ENCODE measurements at places on chromosomes 5 and 9.

GRCh38 chr5:178325679-178326373 is 93.2 kb upstream of the PHYKPL start:
- no peak for DNase-seq

DNA sequence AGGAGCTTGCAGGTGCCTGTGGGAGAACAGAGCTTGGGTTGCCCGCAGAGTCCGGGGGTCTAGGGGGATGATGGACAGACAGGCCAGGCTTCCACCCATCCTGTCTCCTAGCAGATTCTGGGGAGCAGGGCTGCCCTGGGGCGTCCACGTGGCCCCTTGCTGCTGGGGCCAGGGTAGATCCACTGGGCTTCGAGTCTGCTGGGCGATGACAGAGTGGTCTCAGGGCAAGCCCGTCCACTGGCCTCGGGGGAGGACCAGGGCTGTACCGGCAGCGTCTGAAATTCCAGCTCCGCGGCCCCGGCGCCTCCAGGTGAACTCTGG is 124.2 kb upstream of the IRX4 start:
- DNase-seq = no peak

GRCh38 chr9:113581865-113582697 is 118.6 kb downstream of the RGS3 start:
- peak; percentile 65 for DNase-seq

DNA sequence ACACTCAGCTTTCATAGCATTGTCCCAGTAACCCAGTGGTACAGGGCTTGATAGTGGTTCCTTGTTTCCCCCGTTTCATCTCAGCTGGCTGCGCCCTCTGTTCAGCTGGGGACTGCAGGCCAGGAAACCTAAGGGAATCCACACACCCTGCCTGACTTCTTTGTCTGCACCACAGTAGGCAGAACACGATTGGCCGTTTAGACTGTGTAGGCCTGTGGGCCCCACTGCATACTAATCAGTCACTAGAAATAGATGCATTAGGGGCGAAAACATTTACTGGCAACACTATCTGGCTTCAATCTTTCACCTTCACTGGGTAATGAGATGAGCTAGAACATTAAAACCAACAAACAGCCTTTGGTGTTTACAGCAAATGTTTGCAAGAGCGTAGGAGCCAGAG is 512.7 kb upstream of the BRINP1 start:
- DNase-seq = no peak

- no peak for DNase-seq
These were observed 47.8 kb upstream of the TRIM32 start for GRCh38 chr9:116639251-116639741.

DNA sequence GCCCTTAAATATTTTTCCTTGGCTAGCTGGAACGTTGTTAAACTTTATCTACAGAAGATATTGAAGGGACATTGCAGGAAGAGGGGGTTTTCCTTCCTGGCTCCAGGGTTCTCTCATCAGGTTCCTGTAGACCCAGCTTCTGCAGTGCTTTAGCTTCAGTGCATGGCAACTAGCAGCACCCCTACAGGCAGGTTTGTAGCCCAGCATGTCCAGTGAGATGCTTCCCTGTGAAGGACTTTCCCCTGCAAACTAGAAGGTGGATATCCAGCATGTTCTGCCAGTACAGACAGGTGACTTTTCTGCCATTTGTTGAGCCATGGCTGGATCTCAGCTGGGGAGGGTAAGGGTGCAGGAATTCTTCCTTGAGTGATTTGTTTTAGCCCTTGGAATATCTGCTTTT is 10.4 kb downstream of the CCL28 start:
- DNase-seq = no peak

GRCh38 chr5:171721464-171721863 is 64.2 kb upstream of the SMIM23 start:
- DNase-seq = no peak

- no peak for DNase-seq
These were observed 64.8 kb downstream of the HABP4 start for GRCh38 chr9:96514800-96515158.

- DNase-seq = no peak
These were observed 46.2 kb upstream of the HAND1 start for GRCh38 chr5:154524181-154524580.

GRCh38 chr5:159725475-159725874 is 190.8 kb upstream of the ADRA1B start:
- no peak for DNase-seq

Data from stimulated activated CD8-positive, alpha-beta memory T cell treated with anti-CD3 and anti-CD28 coated beads, Interleukin-7, amount 100 ng/mL, for 4 hours (primary cell).